Spinal cord (tissue), 10 donors: ENCODE measurements at places on chromosomes 7 and 10. TPM values are rescaled to one million over a fixed set of nuclear protein-coding genes. Genes with fewer than 3 reads are reported as not detected.

The MACC1 gene
- polyA plus RNA-seq, result 0.17 TPM

The GUSB gene
- 49.7 TPM for polyA plus RNA-seq

The FAS gene
- polyA plus RNA-seq, result 5.1 TPM

The HOXA6 gene
- 58.3 TPM for polyA plus RNA-seq

The AASS gene
- polyA plus RNA-seq, result 34.3 TPM

The CALN1 gene
- 23.7 TPM for polyA plus RNA-seq

The FAM24B gene
- 8.5 TPM for polyA plus RNA-seq

The PRLHR gene
- polyA plus RNA-seq, result 0.53 TPM

The HIP1 gene
- 44.0 TPM for polyA plus RNA-seq

The GRID2IP gene
- polyA plus RNA-seq, result 0.36 TPM

The LEP gene
- not detected for polyA plus RNA-seq

The OR13A1 gene
- 0.32 TPM for polyA plus RNA-seq

The SPAM1 gene
- polyA plus RNA-seq, result not detected

The PLAU gene
- 4.2 TPM for polyA plus RNA-seq

The ZP3 gene
- 1.5 TPM for polyA plus RNA-seq

The TAF3 gene
- polyA plus RNA-seq, result 10.8 TPM

The STMP1 gene
- 67.9 TPM for polyA plus RNA-seq

The TCF7L2 gene
- polyA plus RNA-seq, result 75.5 TPM

The EDRF1 gene
- polyA plus RNA-seq, result 30.6 TPM

The NKX1-2 gene
- 2.0 TPM for polyA plus RNA-seq

The EPO gene
- 0.44 TPM for polyA plus RNA-seq

The CYP2C19 gene
- polyA plus RNA-seq, result not detected

The POM121C gene
- polyA plus RNA-seq, result 69.3 TPM

The USP54 gene
- 84.3 TPM for polyA plus RNA-seq

The FFAR4 gene
- polyA plus RNA-seq, result 0.30 TPM

The LIPF gene
- polyA plus RNA-seq, result not detected

The GDF2 gene
- 0.13 TPM for polyA plus RNA-seq

The TSPAN33 gene
- polyA plus RNA-seq, result 19.7 TPM

The PDIA4 gene
- 80.2 TPM for polyA plus RNA-seq

The ABCB4 gene
- 1.4 TPM for polyA plus RNA-seq

The HYAL4 gene
- polyA plus RNA-seq, result not detected

The MLXIPL gene
- 2.9 TPM for polyA plus RNA-seq

The FAM171A1 gene
- polyA plus RNA-seq, result 70.8 TPM

The LRRC18 gene
- polyA plus RNA-seq, result 0.62 TPM

The TMEM236 gene
- polyA plus RNA-seq, result 0.27 TPM

The MYH16 gene
- 0.26 TPM for polyA plus RNA-seq

The RBP4 gene
- 8.6 TPM for polyA plus RNA-seq

The NYAP1 gene
- 63.4 TPM for polyA plus RNA-seq
